ENCODE measurements at places on chromosomes 2 and 18.

GRCh38 chr18:23194155-23194996 is 59.1 kb downstream of the CABLES1 start:
- no peak for DNase-seq

DNA sequence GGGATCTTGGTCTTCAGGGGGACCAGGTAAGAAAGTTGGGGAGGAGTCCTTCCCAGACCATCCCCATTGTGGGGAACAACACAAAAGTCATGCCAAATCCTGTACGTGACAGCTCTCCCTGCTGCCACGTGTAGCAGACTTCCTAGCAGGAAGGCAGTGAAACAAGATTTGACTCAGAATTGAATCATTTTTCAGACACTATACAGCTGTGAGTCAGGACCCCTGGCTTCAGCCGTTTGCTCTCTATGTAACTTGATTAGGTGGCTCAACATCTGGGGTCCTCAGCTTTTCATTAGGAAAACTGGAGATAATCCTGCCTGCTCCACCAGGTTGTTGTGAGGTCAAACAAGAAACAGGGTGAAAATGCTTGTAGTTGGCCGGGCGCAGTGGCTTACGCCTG is 32.9 kb upstream of the PDCL3 start:
- DNase-seq, result no peak

GRCh38 chr2:156192468-156192867 is 140.1 kb downstream of the NR4A2 start:
- DNase-seq, result no peak

- no peak for DNase-seq
These were observed 58.2 kb downstream of the ADI1 start for GRCh38 chr2:3460831-3461800.

GRCh38 chr2:149313512-149313972 is 16.8 kb upstream of the LYPD6 start:
- DNase-seq, result no peak

GRCh38 chr18:73827801-73828200 is 319.8 kb downstream of the FBXO15 start:
- no peak for DNase-seq

- DNase-seq, result no peak
These were observed 47.9 kb downstream of the COL3A1 start for GRCh38 chr2:189022053-189022481.
